Activated CD4-positive, alpha-beta memory T cell treated with anti-CD3 and anti-CD28 coated beads for 36 hours (primary cell): ENCODE measurements at places on chromosomes 12 and 14.

DNA sequence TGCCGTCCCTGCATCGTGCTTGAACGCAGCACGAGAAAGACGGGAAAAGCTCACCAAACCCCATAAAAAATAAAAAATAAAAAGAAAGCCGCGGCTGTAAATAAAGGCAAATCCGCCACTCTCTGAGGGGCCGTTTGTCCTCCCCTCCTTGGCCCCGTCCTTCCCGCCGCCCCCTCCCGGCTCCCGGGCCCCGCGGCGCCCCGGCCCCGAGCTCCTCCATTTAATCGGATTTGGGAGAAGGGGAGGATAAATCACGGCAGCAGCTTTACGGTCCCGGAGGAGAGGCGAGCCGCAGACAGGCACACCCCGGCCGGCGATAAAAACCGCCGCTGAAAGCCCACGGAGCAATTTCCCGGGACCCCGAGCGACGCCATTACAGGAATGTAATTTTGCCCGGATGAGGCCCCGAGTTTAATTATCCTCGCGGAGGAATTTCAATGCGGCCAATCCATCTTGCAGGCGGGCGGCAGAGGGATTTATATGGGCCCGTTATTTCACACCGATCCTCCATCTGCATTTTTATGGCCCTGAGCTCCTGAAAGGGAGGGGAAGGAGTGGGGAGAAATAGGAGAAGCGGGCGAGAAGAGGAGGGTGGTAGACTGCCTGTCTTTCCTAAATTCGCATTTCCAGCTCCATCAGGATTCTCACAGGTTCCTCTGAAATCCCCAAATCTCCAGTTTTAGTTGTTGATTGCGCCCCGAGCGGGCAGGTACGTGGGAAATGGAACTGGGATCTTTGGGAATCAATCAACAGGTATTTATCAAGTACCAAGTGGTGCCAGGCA, 1.3 kb upstream of the ATP5MC2 start:
- no peak for DNase-seq

GRCh38 chr12:67534681-67535080, 113.9 kb upstream of the DYRK2 start:
- no peak for DNase-seq

- no peak for DNase-seq
Measured at GRCh38 chr14:101241807-101242278, 319.5 kb upstream of the DIO3 start.

DNA sequence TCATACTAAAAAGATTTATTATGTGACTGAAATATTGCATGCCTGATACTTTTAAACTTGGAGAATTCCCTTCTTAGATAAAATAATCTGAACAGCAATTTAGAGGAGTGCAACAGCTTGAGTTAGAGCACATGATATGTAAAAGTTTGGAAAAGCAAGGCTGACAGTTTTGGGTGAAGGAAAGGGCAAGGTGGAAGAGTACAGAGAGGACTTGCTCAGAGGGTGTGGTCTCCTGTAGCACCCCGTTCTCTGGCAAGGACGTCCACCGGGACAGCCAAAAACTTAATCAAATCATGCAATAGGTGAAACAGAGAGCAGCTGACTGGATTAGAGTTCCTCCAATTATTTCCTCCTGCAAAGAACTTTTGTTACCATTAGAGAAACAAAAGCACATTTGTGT, 65.2 kb upstream of the PDZRN4 start:
- DNase-seq: no peak

GRCh38 chr14:71309756-71310155, 402.5 kb downstream of the PCNX1 start:
- no peak for DNase-seq

DNA sequence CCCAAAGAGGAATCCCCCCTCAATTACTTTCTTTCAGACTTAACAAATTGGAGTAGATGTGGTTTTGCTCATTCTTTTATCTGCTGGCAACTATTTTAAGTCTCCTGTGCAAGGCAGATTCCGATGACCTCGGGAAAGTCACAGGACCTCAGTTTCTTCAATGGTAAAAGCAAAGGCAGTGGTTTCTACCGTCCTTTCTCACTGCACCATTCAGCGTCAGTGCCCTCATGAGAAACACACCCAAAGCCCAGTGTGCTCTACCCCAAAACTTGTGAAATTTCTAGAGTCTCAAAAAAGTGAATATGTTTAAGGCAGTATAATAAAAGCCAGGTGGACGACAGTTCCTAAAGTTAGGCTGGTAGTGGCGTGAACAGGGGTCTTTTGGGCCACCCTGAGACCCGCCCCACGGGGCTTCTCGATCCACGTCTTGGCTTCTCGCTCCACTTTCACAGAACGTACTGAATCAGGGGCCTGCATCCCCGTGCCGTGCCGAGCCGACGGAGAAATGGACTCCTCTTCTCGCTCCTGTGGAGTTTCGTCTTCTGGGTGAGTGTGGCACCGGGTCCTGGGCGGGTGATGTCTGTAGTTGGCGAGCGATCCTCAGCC, 1.3 kb upstream of the ARHGAP5 start:
- peak; percentile 11 for DNase-seq

GRCh38 chr12:122917507-122918121, 21.7 kb upstream of the VPS37B start:
- no peak for DNase-seq

DNA sequence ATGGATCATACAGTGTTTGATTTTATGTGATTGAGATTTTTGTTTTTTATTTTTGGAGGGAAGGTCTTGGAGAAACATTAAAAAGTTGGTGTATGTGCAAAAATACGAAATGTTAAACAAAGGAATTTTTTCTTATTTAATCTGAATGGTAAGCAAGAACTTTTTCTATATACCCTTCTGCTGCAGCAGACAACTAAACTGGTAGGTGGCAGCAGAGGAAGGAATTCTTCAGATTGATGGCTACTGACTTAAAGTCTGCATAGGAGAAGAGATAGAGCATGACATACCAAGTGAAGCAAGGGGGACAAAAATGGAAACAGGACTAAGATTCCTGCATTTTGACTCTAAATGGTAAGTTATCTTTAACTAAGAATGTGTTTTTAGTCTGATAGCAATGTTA, 42.0 kb upstream of the A2ML1 start:
- DNase-seq: no peak

DNA sequence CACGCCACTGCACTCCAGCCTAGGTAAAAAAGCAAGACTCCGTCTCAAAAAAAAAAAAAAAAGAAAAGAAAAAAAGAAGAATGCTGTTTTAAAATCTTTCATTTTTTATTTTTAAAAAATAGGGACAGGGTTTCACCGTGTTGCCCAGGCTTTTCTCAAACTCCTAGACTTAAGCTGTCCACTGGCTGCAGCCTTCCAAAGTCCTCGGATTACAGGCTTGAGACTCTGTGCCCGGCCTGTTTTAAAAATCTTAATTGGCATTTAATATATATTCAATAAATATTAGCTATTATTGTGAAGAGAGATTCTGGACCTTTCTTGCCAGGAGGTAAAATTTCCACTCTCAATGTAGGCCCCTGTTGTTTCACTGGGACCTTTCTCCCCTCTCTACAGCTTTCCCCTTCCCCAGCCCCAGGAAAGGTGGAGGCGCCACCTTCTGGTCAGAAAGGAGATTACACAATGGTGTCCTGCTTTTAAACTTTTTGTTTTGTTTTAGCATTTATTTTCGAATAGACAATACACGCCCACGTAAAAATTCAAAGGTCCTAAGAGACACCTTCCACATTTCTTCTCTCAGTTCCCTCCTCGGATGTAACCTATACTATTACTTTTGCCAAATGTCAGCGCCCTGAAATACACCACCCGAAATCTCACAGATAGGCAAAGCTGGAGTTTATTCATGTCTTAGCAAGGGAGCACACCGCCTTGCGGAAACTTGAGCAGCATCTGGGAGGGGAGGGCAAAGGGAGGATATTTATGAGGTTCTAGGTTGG, 23.8 kb upstream of the PHC1 start:
- DNase-seq: peak; percentile 65

- no peak for DNase-seq
Measured at GRCh38 chr12:103462675-103463074, 33.1 kb downstream of the C12orf42 start.

DNA sequence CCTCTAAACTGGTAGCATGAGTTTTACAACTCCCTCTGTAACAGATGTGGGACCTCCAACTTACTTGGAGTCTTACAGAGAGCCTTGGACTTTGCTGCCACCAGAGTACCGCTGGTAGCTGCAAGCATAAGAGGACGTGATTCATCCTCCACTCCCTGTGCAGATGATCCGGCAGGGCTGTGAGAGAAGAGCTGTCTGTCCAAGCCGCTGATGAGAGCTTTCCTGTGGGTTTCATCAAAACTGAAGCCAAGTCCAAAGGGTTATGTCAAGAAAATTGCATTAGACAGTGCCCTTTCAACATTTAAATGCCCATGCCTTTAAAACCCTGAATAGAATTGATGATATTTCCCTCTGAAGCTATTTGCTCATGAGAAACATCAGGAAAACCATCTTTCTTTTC, 85.8 kb downstream of the LLPH start:
- DNase-seq: no peak

- DNase-seq: no peak
Measured at GRCh38 chr14:94408546-94409095, 20.2 kb upstream of the SERPINA1 start.

- DNase-seq: peak; percentile 45
Measured at GRCh38 chr12:3885277-3886094, 12.3 kb upstream of the PARP11 start.

- DNase-seq: no peak
Measured at GRCh38 chr14:56276108-56276507, 157.9 kb downstream of the PELI2 start.

DNA sequence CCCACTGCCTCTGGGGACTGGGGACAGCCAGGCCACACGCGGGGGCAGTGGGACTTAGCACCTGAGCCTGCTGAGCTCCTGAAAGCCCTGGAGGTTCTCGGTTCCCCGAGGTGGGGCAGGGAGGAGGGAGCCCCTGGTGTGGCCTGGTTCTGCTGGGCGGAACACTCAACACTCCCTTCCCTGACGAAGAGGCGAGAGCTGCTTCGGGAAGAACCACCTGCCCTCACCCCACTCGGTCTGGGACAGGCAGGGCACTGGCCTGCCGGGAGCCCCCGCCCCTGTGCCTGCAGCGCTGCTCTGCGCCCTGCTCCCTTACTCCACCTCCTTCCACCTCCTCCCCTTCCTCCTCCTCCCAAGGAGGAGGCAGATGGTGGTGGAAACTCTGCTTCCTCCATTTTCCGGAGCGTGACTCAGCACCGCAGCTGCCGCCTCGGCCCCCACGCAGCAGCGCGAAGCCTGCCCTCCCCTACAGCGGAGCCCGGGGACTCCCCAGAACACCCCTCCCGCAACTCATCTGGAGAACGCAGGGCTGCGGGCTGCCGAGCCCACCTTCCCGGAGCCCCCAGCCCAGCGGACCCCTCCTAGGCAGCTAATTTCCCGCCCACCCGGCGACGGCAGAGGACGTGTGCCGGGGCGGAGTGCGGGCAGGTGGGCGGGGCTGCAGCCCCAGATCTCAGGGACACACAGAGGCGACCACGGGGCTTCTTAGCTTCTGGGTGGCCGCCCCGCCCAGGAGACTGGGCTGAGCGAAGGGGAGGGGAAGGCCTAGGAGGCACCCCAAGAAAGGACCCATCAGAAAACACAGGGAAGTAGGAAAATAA, 11.7 kb upstream of the INF2 start:
- DNase-seq: peak; percentile 88

GRCh38 chr14:24389226-24389848, 9.5 kb upstream of the NYNRIN start:
- no peak for DNase-seq

DNA sequence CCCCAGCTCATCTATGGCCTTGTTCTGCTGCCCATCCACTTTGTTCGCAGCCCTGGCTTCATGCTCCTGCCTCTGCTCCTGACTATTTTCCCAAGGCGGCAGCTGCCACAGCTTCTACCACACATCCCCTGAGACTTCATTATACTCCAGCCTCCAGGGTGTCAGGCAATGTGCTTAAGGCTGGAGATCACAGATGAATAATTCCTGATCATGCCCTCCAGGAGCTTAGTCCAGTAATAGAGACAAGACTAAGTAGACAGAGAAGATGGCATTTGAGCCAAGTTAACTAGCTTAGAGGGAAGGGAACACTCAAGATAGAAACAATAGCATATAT, 7.1 kb downstream of the TAPBPL start:
- no peak for DNase-seq

DNA sequence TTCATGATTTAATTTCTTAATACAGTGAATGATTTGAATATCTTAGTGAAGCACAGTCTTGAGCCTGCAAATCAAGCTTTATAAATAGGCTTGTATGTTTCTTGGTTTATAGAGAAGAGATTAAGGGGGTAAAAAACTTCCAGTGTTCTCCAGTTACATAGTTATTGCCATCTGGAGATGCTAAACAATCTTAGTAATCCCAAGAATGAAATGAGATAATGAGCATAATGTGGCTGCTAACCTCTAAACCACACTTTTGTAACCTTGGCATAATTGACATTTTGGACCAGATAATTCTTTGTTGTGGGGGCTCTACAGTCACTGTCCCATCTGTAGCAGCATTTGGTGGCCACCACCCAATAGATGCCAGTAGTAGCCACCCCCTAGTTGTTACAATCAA, 316.8 kb downstream of the CCDC91 start:
- no peak for DNase-seq

- DNase-seq: peak; percentile 21
Measured at GRCh38 chr14:68137704-68138619, 318.4 kb downstream of the RAD51B start.

GRCh38 chr12:92338671-92339070, 193.0 kb upstream of the BTG1 start:
- DNase-seq: no peak

- no peak for DNase-seq
Measured at GRCh38 chr12:113896194-113896593, 69.9 kb downstream of the RBM19 start.

DNA sequence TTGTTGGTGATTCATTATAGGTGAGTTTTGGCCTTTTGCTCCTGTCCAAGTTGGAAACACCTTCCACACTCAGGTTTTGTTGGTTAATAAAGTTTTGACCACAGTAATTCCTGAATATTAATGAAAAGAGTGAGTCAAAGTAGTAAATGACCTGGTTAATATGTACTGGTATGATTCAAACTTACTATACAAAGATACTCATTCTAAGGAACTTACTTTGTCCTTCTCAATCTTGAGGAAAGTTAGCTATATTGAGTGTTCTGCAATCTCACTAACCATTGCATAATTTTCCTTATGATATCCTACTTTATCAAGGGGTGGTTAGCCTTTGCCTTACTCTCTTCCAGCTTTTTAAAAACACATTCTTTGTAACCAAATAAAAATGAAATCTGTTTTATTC, 20.9 kb upstream of the HECTD1 start:
- DNase-seq: no peak

DNA sequence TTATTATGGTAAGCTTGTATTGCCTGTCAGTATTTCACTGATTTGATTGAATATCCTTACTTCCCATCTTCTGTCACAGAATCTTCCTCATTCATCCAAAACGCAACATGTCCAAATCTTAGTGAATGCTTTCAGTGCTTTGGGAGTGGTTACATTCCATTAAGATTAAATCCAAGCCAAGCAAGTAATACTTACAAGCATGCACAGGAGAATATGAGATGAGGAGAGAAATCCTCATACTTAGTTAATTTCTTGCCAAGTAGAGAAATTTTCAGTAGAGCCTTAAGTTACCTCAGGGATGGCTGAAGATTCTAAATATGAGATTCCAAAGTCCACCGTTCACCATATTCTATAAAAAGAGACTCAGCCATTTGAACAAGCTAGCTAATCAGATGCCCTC, 316.0 kb downstream of the RAD51B start:
- no peak for DNase-seq

- no peak for DNase-seq
Measured at GRCh38 chr12:45666816-45667215, 62.7 kb upstream of the ARID2 start.
